ENCODE measurements at places on chromosomes 12 and 14.

DNA sequence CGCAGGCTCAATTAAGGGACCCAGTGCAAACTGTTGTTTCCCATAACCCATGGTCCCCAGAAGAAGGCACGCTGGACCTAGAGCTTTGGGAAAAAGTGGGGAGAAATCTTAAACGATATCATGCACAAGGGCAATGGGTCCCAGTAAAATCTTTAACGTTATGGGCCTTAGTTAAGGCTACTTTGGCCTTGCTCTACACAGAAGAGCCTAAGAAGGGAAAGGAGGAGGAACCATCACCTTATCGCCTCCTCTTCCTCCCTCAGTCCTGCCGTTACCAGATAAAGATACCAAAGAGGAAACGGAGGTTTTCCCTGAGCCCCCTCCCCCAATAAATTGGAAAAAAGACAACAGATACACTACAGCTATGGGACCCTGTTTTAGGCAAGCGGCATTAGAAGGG lies 116.9 kb downstream of the PPHLN1 start:
- no peak overlapping the region for H3K4me3 ChIP-seq
- H3K27me3 ChIP-seq = no peaks in the 10 kb centered on the region
- no peaks in the 10 kb centered on the region for H3K4me1 ChIP-seq
- no peak overlapping the region for H3K27ac ChIP-seq
- no peaks in the 10 kb centered on the region for H3K36me3 ChIP-seq
- no peak for DNase-seq

DNA sequence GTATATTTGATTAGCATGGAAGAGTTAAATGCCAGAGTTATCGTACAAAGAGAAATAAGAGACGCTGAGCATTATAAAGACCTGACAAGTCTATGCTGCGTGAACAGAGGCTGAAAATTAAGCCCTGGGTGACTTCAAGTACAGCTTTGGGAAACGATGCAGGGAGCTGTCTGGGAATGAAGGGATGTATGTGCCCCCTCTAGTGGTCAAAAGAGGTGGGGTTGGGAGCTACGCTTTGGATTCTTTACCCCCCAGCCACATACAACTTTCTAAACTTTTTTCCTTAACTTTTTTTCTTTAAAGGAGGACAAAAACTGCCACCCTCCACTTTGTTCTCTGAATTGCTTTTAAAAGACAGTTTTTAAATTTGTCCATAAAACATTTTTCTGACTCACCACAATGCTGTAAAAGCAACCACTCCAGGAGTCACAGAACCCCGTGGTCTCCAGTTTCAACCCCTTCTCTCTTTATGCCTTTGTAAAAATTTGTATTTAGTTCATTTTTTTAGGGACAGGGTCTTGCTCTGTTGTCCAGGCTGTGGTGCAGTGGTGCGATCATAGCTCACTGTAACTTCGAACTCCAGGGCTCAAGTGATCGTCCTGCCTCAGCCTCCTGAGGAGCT lies 59.4 kb downstream of the ZNF664 start:
- no peak overlapping the region for H3K4me3 ChIP-seq
- DNase-seq = no peak
- H3K4me1 ChIP-seq = peaks cover 13% of the 10 kb centered on the region

- no peak for DNase-seq
- no peak overlapping the region for H3K4me3 ChIP-seq
- no peaks in the 10 kb centered on the region for H3K36me3 ChIP-seq
- no peaks in the 10 kb centered on the region for H3K27me3 ChIP-seq
- no peaks in the 10 kb centered on the region for H3K4me1 ChIP-seq
These were observed 162.7 kb upstream of the CNOT2 start for GRCh38 chr12:70080566-70080965.

DNA sequence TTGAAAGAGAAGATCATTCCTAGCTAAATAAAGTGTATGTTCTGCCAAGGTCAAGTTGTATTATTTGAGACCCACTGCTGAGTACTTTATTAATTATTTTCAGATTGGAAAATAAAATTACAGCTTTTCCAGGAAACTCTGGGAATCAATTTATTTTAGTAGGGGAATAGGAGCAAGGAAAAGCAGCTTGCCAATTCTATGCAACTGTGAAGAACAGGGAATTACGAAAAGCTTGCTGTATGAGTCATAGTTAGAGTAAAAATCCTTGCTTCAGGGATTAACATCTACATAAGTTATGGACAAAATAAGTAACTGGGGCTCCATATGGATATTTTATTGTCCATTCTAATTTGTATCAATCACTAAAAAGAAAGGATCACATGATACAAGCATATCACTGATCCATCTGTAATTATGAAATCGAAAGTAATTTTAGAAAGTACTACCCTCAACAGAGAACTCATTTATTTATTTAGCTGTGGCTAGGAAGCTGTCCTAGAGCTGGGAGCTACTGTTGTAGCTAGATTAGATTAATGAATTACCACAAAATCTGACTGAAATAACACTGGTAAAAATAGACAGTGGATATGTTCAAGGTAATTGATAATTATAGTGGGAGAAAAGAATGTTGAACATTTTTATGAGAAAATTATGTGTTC lies 303.5 kb upstream of the NPAS3 start:
- no peak overlapping the region for H3K4me3 ChIP-seq
- peaks cover 6% of the 10 kb centered on the region for H3K4me1 ChIP-seq
- no peaks in the 10 kb centered on the region for H3K36me3 ChIP-seq
- H3K27me3 ChIP-seq = no peaks in the 10 kb centered on the region

- H3K27me3 ChIP-seq = no peaks in the 10 kb centered on the region
- no peak for DNase-seq
These were observed 754 bp downstream of the ZNF605 start for GRCh38 chr12:132955094-132956010.

DNA sequence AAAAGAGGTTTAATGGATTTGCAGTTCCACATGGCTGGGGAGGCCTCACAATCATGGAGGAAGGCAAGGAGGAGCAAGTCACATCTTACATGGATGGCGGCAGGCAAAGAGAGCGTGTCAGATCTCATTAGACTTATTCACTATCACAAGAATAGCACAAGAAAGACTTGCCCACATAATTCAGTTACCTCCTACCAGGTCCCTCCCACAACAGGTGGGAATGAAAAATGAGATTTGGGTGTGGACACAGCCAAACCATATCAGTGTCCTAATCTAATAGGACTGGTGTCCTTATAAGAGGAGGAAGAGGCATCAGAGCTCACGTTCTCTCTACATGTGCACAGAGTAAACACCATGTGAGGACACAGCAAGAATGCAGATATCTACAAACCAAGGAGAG lies 25.9 kb downstream of the DYRK2 start:
- H3K36me3 ChIP-seq = no peaks in the 10 kb centered on the region
- H3K4me1 ChIP-seq = peaks cover 8% of the 10 kb centered on the region
- H3K4me3 ChIP-seq = no peak overlapping the region
- no peak for DNase-seq
